Midbrain (tissue), 1 donor: ENCODE measurements at places on chromosomes 12 and 14.

DNA sequence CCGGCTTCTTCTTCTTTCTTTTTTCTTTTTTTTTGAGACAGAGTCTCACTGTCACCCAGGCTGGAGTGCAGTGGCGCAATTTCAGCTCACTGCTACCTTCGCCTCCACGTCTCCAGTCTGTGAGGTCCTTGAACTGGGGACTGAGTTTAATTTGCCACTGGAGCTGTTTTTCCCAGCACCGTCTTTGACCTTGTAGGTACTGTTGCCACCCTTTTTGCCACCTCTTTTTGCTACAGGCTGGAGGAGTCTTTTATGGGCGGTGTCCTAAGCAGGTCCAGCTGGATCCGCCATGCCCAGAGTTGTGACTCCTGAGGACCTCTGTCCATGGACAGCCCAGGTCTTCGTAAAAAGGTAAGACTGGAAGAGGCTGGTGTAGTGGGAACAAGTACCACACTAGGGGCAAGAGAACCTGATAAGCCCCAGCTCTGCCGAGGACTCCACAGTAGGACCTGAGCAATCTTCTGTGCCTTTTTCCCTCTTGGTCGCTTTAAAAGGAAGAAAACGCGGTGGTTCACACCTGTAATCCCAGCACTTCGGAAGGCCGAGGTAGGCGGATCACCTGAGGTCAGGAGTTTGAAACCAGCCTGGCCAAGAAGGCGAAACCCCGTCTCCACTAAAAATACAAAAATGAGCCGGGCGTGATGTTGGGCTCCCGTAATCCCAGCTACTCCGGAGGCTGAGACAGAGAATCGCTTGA is 946 bp downstream of the RNU4-2 start:
- no peak for DNase-seq

GRCh38 chr12:15575671-15576541 is 213.3 kb downstream of the EPS8 start:
- DNase-seq = no peak

DNA sequence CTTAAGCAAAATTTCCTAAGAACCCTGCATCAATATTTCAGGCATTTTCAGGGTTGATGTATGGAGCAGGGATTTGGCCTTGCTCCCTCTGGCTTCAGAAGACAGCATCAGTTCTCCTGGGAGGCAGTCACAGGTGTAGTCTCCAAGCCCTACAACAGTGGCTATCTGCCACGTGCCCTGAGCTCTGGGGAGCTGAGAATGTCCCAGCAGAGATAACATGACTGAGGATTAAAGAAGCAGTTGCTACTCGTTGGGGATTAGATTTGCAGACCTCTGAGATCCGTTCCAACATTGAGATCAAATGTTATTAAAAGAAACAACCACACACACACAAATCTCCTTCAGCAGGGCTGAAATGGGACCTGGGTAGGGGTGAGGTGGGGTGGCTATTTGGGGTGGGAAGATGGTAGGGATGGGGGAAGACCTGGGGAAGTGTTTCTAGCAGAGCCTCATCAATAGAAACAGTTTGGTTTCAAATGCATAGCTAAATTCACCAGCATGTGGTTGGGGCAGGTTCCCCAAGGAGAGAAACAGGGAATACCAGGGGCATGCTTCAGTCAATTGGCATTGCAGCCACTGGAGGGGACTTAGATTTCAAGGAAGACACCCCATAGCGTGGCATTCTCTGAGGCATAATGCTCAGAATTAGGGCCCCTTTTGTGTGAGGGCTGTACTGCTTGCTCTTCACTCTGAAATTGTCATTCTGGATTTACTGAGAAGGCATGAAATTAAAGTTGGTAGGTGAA is 15.2 kb upstream of the FAM234B start:
- no peak for DNase-seq

DNA sequence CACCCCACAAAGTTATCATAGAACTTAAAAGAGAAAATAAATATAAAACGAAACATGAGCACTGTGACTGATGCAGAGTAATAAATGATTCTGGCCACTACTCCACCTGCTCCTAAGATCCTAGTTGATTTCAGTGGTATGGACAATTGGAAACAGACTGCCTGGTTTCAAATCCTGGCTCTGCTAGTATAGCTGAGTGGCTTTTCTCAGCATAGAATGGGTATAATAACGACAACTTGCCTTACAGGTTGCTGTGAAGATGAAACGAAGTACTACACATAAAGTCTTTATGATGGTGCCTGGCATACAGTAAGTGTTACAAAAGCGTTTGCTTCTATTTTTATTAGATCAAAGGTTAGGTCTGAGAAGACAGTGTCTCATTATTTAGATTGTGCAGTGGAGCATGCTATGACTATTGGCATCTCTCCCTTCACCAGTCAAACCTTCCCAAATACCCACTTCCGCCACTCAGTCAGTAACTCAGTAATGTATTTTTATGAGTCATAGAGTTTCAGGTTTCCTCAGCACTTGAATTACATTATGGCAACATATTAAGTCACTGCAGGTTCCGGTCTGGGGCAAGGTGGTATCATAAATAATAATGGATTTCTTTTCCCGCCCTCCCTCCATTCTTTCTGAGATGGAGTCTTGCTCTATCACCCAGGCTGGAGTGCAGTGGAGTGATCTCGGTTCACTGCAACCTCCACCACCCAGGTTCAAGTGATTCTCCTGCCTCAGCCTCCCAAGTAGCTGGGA is 29.7 kb upstream of the NR2C1 start:
- DNase-seq = no peak

GRCh38 chr12:92143686-92144630 is 1.7 kb downstream of the BTG1 start:
- peak; percentile 60 for DNase-seq

DNA sequence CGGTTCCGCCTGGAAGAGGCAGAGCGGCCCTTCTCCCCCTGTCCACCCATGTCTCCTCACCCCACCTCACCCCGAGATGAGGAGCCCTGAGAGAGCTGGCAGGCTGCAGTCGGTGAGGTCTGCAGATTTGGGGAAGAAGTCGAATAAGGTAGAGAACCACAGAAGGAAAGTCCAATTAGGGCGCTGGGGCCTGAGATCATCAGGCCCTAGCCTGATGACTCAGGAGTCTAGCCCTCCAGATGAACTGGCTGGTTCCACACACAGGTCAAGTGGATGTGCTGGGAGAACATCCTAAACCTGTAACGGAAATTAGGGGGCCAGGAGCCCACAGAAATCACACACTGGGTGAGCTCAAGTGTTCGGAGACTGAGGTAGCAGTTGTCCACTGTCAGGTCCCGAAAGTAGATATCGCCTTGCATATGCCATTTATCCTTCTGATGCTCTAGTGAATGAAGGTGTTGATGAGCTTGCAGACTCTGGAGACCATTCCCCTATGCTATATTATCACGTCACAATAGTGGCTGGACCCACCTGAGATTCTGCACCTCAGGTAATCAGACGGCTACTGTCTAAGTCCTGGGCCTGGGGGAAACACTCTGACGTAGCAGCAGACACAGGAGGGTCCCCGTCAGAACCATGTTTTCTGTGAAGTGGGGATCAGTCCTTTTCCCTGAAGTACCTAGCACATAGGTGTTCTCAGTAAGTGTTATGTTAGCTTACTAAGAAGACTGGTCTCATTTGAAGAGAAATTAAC is 886 bp upstream of the METTL17 start:
- no peak for DNase-seq

DNA sequence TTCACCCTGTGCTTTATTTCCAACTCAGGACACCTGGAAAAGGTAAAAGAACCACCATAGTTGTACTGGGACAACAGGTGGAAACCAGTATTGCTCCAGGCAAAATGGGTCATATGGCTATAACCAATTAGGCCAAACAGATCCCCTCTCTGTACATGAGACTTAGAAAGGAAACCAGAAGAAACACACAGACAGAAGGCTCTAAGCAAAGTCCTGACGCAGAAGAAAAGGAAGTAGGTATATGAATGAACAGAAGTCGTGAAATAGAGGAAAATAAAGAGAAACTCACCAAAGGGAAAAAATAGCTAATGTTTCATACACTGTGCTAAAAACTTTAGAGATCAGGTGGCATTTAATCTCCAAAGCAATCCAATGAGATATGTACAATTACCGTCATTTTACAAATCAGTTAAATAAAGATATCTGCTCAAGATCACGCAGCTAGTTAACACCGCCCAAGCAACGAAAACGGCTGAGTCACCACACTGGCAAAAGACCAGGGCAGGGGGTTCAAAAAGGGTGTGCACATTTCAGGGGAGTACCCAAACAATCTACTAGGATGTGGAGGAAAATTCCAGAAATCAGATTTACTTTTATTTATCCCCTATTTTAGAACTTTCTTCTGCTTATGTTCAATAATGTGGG is 82.3 kb downstream of the ITPR2 start:
- DNase-seq = no peak

DNA sequence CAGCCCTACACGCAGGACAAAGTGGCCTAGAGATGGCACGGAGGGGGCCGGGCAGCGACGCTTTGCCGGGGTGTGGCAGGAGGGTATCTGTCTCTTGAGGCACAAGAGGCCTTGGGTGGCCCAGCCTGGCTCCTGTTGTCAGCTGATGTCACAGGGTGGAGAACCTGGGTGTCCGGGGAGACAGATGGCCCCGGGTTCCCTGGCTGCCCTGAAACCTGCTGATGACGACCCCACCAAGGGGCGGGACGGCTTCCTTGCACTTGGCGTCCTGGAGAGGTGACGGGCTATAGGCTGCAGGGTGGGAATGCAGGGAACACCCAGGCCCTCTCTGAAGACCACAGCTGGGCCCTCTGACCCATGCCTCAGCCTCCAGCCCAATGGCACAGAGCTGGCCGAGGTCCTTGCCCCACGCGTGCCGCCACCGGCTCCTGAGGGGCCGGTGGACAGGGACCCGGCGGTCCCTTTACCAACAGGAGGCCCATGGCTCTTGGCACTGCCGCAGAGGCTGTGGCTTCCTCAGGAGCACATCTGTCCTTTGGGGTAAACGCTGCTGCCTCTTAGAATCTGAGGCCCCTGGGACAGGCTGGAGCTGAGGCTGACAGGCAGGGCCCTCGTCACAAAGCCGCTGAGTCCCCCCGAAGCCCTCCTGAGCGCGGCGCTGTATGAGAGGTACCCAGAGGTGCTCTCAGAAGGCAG is 16.4 kb downstream of the TRMT61A start:
- DNase-seq = no peak

GRCh38 chr12:16579041-16579440 is 26.9 kb downstream of the LMO3 start:
- DNase-seq = no peak

GRCh38 chr12:131965073-131965472 is 15.3 kb downstream of the EP400 start:
- no peak for DNase-seq

- no peak for DNase-seq
Observed at GRCh38 chr14:32618991-32619390, 289.9 kb downstream of the AKAP6 start.

GRCh38 chr12:46414591-46415268 is 42.2 kb upstream of the SLC38A2 start:
- no peak for DNase-seq

DNA sequence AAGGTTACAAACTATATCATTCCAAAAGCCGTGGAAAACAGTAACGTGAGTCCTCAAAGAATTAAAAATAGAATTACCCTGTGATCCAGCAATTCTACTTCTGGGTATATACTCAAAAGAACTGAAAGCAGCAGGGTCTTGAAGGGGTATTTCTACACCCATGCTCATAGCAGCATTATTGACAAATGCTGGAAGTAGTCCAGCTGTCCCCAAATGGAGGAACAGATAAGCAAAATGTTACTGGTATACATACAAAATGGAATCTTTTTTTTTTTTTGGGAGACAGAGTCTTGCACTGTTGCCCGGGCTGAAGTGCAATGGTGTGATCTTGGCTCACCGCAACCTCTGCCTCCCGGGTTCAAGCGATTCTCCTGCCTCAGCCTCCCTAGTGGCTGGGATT is 32.9 kb downstream of the ADIPOR2 start:
- no peak for DNase-seq

GRCh38 chr14:50342221-50343078 is 30.3 kb downstream of the DMAC2L start:
- DNase-seq = peak; percentile 85

- DNase-seq = peak; percentile 71
Observed at GRCh38 chr14:47278233-47278842, 397.1 kb downstream of the MDGA2 start.

DNA sequence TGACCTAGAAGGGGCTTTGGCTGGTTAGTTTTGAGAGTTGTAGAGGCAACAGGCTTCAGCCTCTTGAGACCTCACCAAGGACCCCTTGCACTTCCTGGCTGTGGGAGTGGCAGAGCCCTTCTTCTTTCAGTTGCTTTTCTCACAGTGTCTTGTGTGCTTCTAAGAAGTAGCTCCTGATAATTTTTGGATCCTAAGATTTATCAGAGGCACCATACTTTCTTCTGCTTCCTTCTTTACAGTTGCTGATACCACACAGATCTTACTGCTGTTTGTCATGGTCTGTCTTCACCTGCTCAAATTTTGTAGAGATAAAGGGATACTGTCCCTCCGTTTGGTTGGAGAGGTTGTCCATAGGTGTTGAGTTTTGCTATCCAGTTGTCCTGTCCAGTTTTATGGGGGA is 33.8 kb downstream of the VRK1 start:
- no peak for DNase-seq

DNA sequence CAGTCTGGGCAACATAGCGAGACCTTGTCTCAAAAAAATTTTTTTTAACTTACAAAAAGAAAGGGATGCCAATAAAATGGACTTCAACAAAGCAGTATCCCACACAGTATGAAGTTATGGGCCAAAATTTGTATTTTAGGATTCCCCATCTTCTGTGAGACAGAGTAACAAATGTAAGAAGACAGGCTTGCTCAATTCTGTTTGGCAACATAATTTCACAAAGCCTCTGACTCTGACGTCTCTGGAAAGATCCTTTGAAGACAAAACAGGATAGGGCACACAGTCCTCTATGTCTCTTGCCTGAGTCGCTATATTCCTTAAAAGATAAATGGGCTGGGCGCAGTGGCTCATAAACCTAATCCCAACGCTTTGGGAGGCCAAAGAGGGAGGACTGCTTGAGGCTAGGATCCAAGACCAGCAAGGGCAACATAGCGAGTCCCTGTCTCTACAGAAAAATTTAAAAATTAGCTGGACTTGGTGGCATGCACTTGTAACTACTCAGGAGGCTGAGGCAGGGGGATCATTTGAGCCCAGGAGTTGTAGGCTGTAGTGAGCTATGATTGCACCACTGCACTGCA is 1.1 kb upstream of the HOMEZ start:
- no peak for DNase-seq

GRCh38 chr14:68084256-68084655 is 264.7 kb downstream of the RAD51B start:
- no peak for DNase-seq

DNA sequence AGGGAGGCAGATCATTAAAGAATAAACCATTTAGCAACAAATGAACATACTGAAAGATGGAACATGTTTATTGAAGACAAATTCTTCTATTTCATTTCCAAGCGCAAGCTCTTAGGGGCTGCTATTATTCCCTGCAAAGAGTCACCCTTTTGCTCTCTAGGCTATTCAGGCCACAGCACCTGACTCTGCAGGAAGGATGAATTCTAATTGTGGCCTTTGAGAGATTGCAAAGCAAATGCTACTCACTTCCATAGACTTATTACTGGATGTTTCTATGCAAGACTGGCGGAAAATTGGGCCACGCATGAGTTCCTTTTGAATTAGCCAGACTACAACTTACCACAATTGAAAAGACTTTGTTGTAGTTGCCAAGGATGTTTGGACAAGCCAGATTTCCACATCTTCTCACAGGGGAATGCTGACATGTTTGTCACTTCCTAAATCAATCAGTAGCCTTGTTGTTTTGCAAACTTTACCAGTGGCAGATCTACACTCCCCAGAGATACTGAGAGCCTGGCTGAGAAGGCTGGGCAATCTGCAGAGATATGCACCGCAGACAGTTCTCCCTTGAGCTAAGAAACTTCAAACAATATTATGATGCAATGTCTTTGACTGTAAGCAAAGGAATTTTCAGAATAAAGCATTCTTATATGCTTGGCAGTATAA is 334.3 kb upstream of the SYT1 start:
- DNase-seq = no peak
